ENCODE measurements at places on chromosomes 4 and X. TPM values are rescaled to one million over a fixed set of nuclear protein-coding genes. Genes with fewer than 3 reads are reported as not detected.

The TRPC3 gene
- total RNA-seq: not detected

The GLRA2 gene
- total RNA-seq: not detected

The PTPN13 gene
- 12.6 TPM for total RNA-seq

The CDX4 gene
- not detected for total RNA-seq

The UGT2A3 gene
- not detected for total RNA-seq

Data from pericardium fibroblast (primary cell).